ENCODE measurements at places on chromosomes 2 and 18. TPM values are rescaled to one million over a fixed set of nuclear protein-coding genes. Genes with fewer than 3 reads are reported as not detected.

GRCh38 chr18:3852321-3852720, 402.3 kb downstream of the TGIF1 start:
- no peak for DNase-seq

GRCh38 chr2:38959466-38959865, 69.8 kb downstream of the ARHGEF33 start:
- no peak for DNase-seq

- DNase-seq: no peak
These were observed 52.8 kb upstream of the CTAGE1 start for GRCh38 chr18:22470248-22471235.

DNA sequence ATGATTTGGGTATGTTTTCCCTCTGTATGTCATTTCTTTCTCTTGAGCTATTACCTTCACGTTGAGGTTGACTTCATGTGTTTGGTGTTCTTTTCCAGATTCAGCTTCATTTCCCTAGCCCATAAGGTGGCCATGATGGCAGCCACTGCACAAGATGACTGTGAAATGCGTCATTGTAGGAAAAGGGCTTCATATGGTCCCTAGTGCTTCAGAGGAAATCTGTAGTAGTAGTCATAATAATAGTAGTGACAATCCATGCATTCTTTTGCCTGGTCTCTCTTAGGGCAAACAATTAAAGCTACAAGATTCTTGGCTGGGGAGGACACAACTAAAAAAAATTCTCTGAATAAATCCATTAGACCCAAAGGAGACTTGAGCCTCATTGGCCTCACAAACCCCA, 28.4 kb downstream of the AOX1 start:
- DNase-seq: no peak

- DNase-seq: no peak
These were observed 3.0 kb upstream of the RPL37A start for GRCh38 chr2:216495656-216496055.

The CDH7 gene
- 19.6 TPM for polyA plus RNA-seq

Data from left renal cortex interstitium (tissue), 4 donors.